Left kidney (tissue), 8 donors: ENCODE measurements at places on chromosomes 4 and X.

DNA sequence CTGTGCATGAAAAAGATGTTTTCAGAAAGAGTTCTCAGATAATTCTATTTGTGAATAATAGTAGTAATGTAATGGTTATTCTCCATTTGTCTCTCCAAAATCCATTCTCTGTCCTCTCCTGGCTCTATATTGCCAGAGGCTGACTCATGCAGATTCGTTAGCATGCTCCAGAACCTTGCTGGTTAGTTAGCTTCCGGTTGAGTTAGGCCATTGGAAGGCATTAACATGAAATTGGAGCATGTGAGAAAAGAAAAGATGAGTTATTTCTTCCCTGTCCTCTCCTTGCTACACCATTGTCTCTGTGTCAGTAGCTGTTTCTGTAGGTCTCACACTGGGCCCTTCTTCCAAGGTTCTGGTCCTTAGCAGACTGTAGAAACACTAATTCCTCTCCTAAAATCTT, 23.5 kb upstream of the PRDM8 start:
- no peak for DNase-seq

DNA sequence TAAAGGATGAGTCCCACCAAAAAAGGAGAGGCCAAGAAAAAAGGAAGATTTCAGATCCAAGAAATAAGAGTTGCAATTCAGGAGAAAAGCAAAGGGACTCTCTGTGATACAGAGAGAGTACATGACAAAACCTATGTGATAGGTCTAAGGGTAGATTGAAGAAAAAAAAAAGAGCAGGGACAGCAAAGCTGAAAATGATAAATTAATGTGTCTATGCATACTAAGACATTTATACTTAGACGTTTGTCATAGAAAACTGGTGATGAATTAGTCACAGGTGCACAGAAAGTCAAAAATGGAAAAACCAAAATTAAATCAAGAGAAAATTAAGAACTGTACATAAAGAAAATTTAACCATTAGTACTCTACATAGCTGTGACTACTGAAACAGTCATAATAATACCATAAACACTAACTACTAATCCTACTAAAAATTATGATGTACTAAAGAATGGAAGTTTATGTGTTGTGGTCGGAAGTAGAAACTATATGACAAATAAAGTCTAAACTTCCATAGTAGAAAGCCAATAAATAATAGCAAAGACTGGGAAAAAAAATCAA, 9.9 kb downstream of the CENPC start:
- DNase-seq = no peak

DNA sequence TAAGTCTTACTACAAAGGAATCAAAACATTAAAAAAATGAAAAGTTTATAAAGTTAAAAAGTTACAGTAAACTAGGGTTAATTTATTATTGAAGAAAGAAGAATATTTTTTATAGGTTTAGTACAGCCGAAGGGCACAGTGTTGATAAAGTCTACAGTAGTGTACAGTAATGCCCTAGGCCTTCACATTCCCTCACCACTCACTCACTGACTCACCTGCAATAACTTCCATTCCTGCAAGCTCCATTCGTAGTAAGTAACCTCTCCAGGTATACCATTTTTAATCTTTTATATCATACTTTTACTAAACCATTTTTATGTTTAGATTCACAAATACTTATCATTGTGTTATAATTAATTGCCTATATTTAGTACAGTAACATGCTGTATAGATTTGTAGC, 307.5 kb upstream of the FAM241A start:
- no peak for DNase-seq

GRCh38 chrX:120000490-120001246, 57.1 kb upstream of the NKAP start:
- no peak for DNase-seq

DNA sequence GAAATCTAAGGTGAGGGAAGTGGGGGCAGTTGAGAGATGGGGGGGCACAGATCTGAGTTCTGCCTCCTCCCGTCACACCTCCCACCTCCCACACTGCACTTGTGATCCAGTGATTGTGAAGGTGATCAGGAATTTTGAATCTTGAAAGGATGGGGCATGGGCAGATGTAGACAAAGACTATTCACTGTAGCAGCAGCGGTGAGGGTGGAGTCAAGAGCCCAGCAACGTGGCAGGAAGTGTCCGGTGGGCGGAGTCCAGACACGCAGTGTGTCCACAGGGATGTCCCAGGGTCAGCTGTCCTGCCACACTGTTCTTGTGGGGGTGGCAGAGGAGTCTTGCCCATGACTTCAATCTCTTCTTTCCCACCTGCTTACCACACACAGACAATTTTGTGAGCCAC, 330.5 kb upstream of the GALNT7 start:
- DNase-seq = no peak

GRCh38 chrX:21875013-21875412, 19.2 kb downstream of the YY2 start:
- no peak for DNase-seq

DNA sequence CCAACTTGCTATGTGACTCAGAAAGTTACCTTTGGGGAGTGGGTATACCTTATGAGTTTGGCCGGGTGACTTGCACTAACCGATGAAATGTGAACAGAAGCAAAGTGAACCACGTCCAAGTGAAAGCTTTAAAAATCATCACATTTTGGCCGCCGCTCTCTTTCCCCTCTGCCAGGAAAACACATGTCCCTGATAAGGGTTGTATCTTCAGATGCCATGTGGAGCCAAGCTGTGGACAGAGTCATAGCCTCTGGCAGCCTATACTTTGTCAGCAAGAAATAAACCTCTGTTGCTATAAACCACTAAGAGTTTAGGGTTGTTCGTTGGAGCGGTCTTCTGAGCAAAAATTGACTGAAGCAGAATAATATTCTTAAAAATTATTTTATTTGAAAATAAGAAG, 92.3 kb downstream of the PRDM5 start:
- no peak for DNase-seq

DNA sequence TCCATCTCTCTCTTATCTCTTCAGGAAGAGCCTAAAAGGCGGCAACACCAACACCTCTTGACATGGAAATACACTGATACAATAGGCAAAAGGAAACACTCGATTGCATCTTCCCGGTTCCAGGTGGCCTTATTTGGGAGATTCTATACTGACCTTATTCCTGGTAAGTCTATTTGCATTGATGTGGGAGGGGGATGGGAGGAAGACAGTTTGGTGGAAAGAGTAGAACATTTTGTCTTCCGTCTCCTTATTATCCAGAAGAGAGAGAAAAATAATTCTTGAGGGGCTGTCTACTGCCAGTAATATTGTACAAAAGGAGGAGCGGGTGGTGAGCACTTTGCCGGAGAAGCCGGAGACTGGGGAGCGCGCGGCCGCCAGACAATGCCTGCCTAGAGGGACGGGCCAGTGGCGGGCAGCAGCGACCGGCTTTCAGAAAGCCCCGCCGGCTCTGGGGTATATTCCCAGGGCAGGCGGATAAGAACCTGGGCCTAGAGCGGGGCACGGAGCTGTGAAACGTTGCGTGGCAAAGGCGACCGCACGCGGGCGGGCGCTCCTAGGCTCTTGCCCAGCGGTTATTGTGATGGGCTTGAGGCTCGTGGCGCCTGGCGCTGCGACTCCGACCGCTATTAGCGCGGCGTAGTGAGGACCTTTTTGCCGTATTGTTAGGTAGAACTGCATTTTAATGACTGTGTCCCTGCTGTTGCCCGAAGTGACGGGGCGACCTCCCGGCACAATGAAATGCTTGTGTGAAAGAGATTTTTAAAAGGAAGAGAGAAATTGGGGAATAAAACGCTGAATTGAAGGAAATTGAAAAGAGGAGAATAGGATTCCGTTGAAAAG, 518 bp downstream of the PRDM8 start:
- DNase-seq = no peak

DNA sequence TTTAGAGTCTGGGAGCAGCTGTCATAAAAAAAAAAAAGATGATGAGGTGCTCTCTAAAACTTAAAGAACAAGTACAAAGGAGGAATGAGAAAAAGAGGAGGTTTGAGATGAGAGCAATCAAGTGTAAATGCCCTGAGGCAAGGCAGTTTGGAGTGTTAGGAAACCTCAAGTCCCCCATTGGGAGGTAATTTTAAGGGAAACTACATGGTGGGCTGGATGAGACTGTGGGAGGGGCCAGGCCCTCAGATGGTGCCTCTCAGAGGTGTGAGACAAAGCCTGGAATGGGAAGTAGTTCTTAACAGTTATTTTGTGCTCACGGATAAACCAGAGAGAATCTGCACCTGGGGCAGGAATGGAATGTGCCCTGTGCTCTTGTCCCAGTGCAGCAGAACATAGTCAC, 1.9 kb upstream of the MAGEB3 start:
- no peak for DNase-seq

DNA sequence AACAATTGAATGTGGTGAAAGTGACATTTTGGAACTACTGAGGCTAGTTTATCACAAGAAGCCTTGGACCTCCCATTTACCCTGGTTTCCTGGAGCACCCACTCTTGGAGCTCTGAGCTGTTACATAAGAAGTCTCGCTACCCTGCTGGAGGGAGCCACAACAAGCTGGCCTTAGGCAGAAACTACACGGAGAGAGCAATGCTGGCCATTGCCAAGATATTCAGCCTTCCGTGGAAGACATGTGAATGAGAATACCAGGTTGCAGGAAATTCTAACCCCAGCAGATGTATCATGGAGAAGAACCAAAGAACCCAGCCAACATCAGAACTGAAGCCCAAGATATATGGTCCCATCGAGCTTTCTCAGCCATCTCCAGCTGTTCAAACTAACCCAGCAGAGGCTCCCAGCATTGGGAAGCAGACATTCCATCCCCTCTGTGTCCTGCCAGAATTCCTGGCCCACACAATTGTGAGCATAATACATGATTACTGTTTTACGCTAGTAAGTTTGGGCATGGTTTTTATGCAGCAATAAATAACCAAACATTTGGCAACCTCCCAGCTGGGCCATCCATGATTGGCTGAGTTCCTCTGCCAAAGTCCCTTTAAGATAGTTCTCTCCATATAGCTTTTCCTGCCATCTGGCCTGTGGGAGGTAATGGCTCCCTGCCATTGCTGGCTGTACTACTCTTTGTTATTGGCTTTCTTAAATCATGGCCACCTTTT, 17.9 kb upstream of the PDE5A start:
- DNase-seq = peak; percentile 4

GRCh38 chrX:78315745-78316144, 11.7 kb downstream of the CYSLTR1 start:
- no peak for DNase-seq

GRCh38 chr4:16573206-16573605, 325.2 kb downstream of the LDB2 start:
- DNase-seq = no peak

DNA sequence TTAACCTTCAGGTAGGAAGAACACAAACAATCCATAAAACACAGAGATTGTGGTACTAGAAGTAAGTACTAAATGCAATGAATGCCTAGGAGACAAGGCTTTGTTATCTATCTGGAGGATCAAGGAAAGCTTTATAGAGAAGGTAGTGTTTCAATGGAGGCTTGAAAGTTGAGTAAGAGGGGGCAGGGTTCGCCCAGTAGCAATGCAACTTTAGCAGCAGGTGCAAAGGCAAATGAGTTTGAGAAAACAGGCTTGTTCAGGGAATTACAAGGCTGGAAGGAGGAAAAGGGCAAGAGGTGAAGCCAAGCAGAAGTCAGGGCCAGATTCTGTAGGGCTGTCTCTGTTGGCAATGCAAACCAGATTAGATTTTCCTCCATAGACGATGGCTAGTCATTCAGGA, 35.5 kb upstream of the AMELX start:
- DNase-seq = no peak

- DNase-seq = no peak
Measured at GRCh38 chrX:46626566-46626965, 53.0 kb downstream of the CHST7 start.

DNA sequence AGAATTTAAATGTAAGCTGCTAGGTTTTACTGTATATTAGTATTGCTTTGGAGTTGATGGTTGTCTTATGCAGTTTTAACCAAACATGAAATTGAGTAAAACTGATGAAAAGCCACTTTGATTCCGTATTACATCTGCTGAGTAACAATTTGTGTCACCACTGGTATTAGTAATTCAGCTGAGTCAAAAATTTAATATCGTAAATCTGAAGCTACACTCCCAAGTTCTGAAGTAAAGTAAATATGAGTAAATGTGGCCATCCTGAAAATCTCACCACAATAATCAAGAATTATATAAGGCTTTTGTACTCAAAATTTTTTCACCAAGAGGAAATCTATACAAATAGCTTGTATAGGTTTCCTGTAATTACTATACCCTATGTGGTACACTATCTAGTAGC, 142.3 kb downstream of the STPG2 start:
- DNase-seq = no peak
